IPS DF 19.7 (cell line): ENCODE measurements at places on chromosomes 3 and 15.

- DNase-seq, result no peak
Observed at GRCh38 chr15:37743826-37744225, 190.6 kb upstream of the TMCO5A start.

DNA sequence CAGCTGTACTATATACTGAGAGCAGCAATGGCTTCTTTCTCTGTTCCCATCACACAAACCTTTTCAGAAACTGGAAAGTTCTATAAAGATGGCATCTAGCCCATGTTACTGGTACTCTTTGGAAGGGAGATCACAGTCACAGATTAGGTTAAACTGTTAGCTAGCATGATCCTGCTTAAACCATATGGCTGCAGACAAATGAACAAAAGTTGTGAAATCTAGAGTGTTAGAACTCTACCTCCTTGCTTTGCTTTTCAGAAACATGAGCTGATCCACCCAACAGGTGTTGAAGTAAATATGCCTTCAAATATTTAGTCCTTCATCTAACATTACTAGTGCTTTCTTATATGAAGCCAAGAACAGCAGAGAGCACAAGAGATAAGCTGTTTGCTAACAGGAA lies 102.6 kb downstream of the SNRK start:
- no peak for DNase-seq

GRCh38 chr3:98021830-98022560 lies 13.1 kb downstream of the GABRR3 start:
- no peak for DNase-seq

DNA sequence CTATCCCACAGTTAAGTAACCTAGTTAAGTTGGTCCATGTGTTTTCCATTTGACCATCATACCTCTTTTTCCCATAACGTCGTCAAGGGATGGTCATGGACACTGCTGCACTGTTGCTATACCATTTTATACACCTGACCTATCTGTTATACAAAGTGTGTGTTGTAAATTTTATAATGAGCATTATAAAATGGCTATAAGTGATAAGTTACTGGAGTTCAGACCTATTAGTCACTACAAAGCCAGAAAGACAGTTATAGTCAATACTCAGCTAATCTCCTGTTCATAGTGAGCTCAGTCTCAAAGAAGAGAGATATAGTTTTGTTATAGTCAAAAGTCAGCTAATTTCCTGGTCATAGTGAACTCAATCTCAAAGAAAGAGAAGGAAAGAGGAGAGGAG lies 18.9 kb upstream of the CTNNB1 start:
- DNase-seq, result no peak

GRCh38 chr3:54038391-54038790 lies 84.0 kb upstream of the CACNA2D3 start:
- no peak for DNase-seq

GRCh38 chr3:55204417-55204816 lies 276.6 kb upstream of the LRTM1 start:
- DNase-seq, result no peak

DNA sequence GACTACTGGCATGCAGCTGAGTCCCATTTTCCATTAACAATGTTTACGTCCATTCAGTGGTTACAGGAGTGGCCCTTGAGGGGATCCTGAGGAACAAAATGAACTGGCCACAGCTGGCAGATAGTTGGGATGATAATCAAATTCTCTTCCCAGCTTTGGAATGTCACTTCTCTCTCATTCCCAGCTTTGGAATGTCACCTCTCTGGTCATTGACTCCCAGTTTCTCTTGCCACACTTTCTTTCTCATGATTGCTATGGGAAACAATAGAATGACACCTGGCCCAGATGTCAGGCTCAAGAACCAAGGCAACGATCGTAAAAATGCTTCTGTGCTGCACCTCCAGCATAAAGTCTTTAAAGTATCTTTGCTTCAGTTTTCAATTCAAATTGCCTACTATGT lies 34.0 kb downstream of the ATP13A4 start:
- no peak for DNase-seq

DNA sequence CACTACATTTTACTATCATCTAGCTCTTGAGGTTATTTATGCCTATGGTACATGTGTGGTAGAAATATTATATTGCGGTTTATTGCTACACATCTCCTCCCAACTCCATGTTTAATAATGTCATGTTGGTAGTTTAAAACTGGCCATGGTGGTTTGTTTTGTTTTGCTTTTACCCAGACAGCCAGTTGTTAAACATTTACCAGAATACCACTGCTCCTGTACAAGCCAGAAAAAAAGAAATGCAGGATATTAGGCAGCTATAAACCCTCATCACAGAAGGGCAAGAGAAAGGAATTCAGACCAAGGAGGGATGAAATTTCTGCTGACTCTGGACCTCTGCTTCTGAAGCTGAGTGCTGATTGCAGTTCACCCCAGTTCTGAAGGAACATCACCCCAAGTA lies 451.8 kb upstream of the IL12A start:
- DNase-seq, result no peak

GRCh38 chr3:178003756-178004155 lies 532.5 kb upstream of the KCNMB2 start:
- no peak for DNase-seq

DNA sequence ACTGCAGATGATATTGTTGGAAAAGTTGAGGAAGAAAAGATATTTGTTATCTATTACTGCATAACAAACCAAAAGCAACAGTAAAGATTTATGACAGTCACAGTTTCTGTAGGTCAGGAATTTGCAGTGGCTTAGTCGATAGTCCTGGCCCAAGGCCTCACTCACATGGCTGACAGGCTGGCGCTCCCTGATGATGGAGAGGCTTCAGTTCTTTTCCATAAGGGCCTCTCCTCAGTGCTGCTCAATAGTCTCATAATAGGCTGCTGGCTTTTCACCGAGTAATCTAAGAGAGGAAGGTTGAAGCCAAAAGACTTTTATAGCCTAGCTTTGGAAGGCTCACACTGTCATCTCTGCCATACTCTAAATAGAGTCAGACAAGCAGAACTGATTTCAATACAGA lies 17.7 kb downstream of the IREB2 start:
- no peak for DNase-seq

GRCh38 chr3:177902876-177903275 lies 633.4 kb upstream of the KCNMB2 start:
- DNase-seq, result no peak

GRCh38 chr3:7875925-7876324 lies 625.7 kb upstream of the LMCD1 start:
- no peak for DNase-seq

GRCh38 chr3:197836244-197836643 lies 45.2 kb downstream of the LRCH3 start:
- no peak for DNase-seq

DNA sequence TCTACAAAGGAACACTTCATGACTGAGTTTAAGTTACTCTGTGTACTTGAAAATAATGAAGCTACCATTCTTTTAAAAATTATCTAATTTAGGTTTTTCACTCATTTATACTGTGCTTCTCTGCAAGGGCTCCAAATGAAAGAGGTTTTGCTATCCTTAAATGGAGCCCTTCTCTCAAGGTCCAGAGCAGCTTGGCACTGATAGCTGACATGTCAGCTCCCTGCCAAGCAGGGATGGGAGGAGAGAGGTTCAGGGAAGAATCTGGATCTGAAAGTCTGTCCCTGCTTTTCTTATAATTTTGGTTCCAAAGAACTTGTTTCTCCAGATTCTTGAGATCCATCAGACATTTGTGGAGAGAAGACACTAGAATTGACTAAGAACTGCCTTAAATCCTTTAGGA lies 39.1 kb downstream of the MRPS11 start:
- DNase-seq, result no peak

- no peak for DNase-seq
Observed at GRCh38 chr15:50425219-50425618, 1.0 kb downstream of the USP8 start.

DNA sequence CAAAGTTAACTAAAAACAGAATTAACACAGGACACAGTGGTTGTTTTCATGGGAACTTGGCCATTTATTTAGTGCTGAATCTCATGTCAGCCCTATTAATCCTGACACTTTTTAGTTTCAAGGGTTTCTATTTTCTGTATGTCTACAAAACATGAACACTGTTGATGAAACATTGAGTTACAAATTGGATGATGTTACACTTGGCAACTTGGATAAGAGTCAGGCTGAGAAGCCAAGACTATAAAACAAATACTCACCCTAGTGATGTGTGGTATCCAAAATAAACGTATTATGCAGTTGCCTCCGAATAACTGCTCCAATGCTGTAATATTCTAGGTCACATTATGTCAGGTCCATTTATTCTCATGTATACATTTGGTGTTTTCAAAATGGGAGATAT lies 349.6 kb downstream of the ZIC1 start:
- no peak for DNase-seq

- DNase-seq, result no peak
Observed at GRCh38 chr3:192259661-192260060, 467.7 kb downstream of the FGF12 start.

GRCh38 chr15:80926126-80926525 lies 63.5 kb downstream of the MESD start:
- DNase-seq, result no peak

DNA sequence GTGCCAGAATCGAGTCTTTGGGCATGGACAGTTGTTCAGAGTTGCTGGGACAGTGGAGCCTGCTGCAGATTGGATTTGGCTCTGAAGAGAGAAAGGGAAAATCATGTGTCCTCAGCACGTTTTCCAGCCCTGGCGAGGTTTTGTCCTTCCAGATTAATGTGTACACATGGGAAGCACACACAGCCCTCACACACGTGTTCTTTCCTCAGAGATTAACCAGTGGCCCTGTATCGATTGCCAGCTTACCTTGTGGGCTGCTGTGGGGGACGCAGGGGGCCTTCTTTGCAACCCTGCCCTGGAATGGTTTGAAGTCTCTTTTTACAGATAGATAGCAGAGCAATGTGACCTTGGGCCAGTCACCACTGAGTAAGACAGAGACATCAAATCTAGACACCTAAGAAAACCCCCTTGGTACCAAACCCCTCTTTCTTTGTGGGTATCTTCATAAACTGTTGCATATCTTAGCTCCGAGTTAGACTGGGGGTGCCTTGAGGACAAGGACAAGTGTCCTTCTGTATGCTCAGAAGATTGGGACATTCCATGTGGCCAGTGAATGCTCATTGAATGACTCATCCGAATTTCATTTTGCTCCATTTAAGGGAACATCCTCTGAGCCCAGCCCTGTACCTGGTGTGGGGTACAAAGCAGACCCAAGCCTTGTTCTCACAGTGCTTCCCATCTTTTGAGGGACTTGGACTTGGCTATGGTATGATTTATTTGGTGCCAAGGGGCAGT lies 48.0 kb downstream of the SMAD6 start:
- DNase-seq, result no peak

- no peak for DNase-seq
Observed at GRCh38 chr3:105785803-105786202, 83.0 kb downstream of the CBLB start.

DNA sequence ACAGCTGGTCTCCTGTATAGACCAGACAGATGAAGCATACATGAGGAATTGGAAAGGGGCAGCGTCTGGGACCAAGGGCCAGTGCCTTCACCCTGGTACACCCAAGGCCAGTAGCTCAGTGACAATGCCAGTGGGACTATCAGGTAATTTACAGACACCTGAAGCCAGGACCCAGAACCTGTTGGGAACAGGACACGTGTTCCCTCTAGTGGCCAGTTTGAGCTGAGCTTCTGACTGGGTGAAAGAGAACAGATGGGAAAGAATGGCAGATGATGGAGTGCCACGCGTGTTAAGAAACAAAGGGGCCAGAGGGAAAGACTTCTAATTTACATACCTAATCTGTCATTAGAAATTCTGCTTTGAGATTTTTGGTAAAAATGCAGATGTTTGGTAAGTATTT lies 5.1 kb upstream of the SLC25A38 start:
- peak; percentile 67 for DNase-seq

DNA sequence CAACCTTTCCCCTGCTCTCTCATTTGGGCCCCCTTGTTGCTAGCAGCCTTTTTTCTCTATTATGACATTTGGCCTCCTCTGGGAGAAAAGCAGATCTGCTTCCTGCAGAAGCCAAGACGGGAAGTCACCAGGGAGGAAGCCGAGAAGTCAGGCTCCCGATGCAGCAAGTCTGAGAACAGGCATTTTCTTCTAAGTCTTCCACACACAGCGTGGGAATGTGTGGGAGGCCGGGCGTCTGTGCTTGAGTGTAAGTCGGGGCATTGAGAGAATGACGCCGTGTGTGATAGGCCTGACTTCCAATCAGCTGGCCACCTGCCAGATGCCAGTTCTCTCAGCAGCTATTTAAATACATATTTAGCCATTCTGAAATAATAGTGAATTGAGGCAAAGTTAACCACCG lies 75.8 kb upstream of the FAM98B start:
- DNase-seq, result no peak

GRCh38 chr15:80706161-80706560 lies 11.1 kb downstream of the ABHD17C start:
- no peak for DNase-seq

GRCh38 chr3:70558956-70559355 lies 246.5 kb upstream of the MDFIC2 start:
- no peak for DNase-seq
